ENCODE measurements at places on chromosomes 2 and 18. TPM values are rescaled to one million over a fixed set of nuclear protein-coding genes. Genes with fewer than 3 reads are reported as not detected.

Gene CAPN14
- 0.60 TPM for total RNA-seq

Gene IL1RL1
- total RNA-seq: 2.2 TPM

Gene TEKT4
- total RNA-seq: not detected

Gene RPS27A
- 1,242 TPM for total RNA-seq

Gene SLC38A11
- not detected for total RNA-seq

Gene TIA1
- 119 TPM for total RNA-seq

Gene LRRC30
- not detected for total RNA-seq

Gene PKDCC
- total RNA-seq: not detected

Gene TRIM54
- total RNA-seq: not detected

DNA sequence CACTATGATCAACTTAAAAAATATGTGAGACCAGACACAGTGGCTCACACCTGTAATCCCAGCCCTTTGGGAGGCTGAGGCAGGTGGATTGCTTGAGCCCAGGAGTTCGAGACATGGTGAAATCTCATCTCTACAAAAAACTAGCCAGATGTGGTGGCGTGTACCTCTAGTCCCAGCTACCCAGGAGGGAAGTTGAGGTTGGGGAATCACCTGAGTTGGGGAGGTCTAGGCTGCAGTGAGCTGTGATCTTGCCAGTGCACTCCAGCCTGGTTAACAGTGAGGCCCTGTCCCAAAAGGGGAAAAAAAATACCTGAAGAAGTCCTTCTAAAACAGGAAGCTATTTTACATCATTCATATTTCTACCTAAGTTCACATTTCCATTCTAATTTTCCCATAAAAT lies 144.0 kb downstream of the EML6 start:
- no peak overlapping the region for H3K27ac ChIP-seq
- no peak for DNase-seq
- no peak overlapping the region for H3K4me3 ChIP-seq
- H3K27me3 ChIP-seq: no peaks in the 10 kb centered on the region
- H3K4me1 ChIP-seq: peaks cover 13% of the 10 kb centered on the region

GRCh38 chr18:25496544-25496943 lies 144.6 kb upstream of the ZNF521 start:
- H3K27me3 ChIP-seq: no peaks in the 10 kb centered on the region
- DNase-seq: no peak
- no peak overlapping the region for H3K27ac ChIP-seq
- no peaks in the 10 kb centered on the region for H3K4me1 ChIP-seq

DNA sequence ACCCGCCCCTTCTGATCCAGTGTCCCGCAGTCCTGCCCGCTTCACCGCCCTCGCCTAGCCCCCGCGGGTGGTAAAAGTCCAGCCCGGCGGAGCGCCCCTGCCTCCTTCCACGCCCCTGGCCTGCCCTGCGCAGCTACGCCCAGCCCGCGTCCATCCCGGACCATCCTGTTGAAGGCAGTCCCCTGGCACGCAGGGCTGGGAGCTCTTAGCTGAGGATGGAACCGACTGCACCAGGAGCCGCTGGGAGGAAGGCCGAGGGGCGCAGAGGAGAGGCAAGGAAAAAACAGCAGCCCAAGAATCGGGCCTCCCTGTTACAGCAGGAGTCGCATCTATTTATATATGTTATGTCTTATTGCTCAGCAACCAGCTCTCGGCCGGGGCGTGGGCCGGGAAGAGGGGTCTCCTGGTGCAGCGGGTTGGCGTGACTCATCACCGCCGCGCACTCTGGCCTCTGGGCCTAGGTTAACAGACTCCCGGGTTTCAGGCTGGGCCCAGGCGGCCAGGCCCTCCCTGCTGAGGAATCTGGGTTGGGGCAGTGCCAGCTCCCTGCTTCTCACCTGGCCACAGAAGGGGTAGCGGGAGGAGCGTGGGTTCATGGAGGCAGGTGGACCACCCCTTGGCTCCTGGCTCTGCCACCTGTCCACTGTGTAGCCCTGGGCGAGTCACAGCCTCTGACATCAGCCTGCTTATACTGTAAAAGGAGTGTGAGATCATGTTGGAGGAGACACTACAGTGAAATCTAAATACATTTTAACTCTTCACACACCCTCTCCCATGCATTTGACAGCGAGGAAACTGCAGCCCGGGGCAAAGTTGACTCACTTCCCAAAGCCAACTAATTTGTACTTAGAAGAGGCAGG lies 13.4 kb upstream of the MAP3K2 start:
- H3K36me3 ChIP-seq: no peaks in the 10 kb centered on the region
- no peak for DNase-seq
- H3K27ac ChIP-seq: no peak overlapping the region
- peaks cover 18% of the 10 kb centered on the region for H3K4me1 ChIP-seq
- H3K27me3 ChIP-seq: peaks cover 11% of the 10 kb centered on the region

GRCh38 chr2:240247868-240248720 lies 107.6 kb upstream of the OTOS start:
- no peak overlapping the region for H3K27ac ChIP-seq
- H3K36me3 ChIP-seq: no peaks in the 10 kb centered on the region
- H3K4me1 ChIP-seq: no peaks in the 10 kb centered on the region
- DNase-seq: no peak
- H3K4me3 ChIP-seq: no peak overlapping the region

DNA sequence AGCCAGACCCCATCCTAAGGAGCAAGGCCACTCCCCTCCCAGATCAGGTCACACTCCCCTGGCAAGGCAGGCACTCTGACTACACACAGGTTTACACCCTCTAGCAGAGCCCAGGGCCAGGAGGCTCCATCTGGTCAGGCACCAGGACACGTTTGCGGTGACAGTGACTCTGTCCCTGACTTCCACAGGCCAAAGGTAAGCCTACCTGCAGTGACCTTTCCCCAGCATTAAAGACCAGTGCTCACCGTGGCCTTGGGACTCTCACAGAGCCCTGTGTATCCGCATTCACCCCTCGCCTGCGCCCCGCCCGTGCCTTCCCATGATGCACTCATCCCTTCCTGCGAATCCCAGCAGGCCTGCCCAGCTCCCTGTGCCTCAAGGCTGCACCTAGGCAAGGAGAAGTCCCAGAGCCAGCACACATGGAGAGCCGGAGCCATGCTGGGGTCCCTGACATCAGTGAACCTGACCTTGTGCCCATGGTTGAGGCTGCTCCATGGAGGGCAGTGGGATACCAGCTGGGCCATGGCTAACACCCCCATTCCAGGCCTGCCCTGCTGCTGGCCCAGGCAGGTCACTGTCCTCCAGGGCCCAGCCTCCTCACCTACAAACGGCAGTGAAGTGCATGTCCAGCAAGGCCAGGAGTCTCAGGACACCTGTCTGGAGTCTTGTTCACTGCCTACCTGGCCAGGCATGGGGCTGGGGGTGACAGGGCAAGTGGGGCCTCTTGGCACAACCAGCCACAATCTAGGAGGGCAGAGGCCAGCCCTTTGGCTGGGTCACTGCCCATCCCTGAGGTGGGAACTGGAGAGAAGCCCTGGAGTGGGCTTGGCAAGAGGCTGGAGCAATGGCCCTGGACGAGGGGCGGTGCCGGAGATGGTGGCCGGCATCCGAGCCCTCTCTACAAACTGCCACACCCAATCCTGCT lies 3.0 kb downstream of the NEURL3 start:
- peaks cover 6% of the 10 kb centered on the region for H3K27me3 ChIP-seq
- H3K27ac ChIP-seq: peak overlapping the region; percentile 47
- H3K4me1 ChIP-seq: peaks cover 39% of the 10 kb centered on the region
- peak overlapping the region; percentile 28 for H3K4me3 ChIP-seq
- DNase-seq: no peak

- H3K4me3 ChIP-seq: no peak overlapping the region
- H3K36me3 ChIP-seq: no peaks in the 10 kb centered on the region
- peaks cover 31% of the 10 kb centered on the region for H3K27me3 ChIP-seq
- no peak for DNase-seq
Measured at GRCh38 chr2:136407952-136408318, 290.0 kb upstream of the CXCR4 start.

- H3K4me3 ChIP-seq: no peak overlapping the region
- peaks cover 6% of the 10 kb centered on the region for H3K4me1 ChIP-seq
- no peak overlapping the region for H3K27ac ChIP-seq
- no peak for DNase-seq
Measured at GRCh38 chr2:205370726-205371125, 311.6 kb upstream of the NRP2 start.

DNA sequence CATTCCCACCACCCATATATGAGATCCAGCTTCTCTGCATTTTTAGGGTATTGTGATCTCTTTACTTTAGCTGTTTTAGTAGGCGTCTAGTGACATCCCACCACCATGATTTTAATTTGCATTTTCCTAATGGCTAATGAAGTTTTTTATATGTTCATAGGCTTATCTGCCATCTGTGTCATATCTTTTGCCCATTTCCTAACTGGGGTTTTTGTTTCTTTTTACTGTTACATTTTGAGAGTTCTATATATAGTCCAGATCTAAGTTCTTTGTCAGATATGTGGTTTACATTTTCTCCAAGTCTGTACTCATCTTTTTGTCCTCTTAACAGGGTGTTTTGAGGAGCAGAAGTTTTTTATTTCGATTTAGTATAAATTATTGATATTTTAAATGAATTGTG lies 39.6 kb downstream of the PTPN2 start:
- peaks cover 88% of the 10 kb centered on the region for H3K4me1 ChIP-seq
- peaks cover 16% of the 10 kb centered on the region for H3K36me3 ChIP-seq
- DNase-seq: no peak
- H3K4me3 ChIP-seq: no peak overlapping the region

GRCh38 chr2:220129391-220129790 lies 502.0 kb downstream of the SLC4A3 start:
- H3K27ac ChIP-seq: no peak overlapping the region
- no peaks in the 10 kb centered on the region for H3K36me3 ChIP-seq
- H3K4me3 ChIP-seq: no peak overlapping the region
- no peak for DNase-seq
- H3K27me3 ChIP-seq: no peaks in the 10 kb centered on the region

DNA sequence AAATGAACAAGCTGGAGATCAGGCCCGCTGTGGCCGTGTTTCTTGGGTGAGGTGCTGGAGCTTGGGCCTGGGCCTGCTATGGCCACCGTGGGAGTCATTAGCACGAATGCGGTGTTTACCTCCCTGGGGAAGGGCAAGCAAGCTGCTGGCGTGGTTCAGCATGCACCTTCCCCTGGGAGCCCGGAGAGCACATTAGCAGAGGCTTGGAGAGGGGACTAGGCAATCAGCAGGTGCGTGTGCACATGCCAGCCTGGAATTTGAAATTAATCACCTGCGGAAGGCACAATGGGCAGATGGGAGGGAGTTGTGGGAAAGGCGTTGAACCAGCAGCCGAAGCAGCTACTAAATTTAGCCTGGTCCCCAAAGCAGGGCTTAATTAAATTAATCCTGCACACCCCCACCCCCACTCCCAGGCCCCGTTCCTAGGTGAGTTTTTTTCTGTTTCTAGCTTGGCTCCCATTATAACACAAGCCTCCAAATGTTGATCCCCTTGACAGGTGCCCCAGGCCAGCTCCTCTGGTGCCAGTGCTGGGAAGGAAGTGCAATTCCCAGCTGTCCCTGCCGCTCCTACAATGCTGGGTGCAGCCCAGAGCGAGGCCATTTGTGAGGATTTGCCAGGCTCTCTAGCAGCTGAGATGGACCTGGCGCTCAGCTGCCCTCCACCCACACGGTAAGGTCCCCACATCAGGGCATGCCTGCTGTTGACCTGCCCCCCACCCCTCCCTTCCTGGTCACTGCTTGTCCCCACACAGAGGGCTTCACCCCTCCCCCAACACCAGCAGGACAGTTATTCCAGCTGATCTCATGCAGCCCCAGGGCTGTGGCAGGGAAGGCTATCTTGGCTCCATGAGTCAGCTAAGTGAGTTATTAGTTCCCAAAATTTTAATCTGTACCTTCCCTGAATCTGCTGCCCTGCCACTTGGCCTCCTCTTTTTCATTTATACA lies 115.0 kb downstream of the ZBTB7C start:
- no peaks in the 10 kb centered on the region for H3K27me3 ChIP-seq
- no peaks in the 10 kb centered on the region for H3K4me1 ChIP-seq
- no peaks in the 10 kb centered on the region for H3K36me3 ChIP-seq
- H3K27ac ChIP-seq: no peak overlapping the region
- no peak overlapping the region for H3K4me3 ChIP-seq
- DNase-seq: no peak

- DNase-seq: no peak
- H3K27ac ChIP-seq: no peak overlapping the region
- peak overlapping the region; percentile 52 for H3K4me3 ChIP-seq
- H3K27me3 ChIP-seq: peaks cover 51% of the 10 kb centered on the region
- H3K36me3 ChIP-seq: no peaks in the 10 kb centered on the region
Measured at GRCh38 chr2:56185101-56185581, 1.4 kb downstream of the CCDC85A start.

DNA sequence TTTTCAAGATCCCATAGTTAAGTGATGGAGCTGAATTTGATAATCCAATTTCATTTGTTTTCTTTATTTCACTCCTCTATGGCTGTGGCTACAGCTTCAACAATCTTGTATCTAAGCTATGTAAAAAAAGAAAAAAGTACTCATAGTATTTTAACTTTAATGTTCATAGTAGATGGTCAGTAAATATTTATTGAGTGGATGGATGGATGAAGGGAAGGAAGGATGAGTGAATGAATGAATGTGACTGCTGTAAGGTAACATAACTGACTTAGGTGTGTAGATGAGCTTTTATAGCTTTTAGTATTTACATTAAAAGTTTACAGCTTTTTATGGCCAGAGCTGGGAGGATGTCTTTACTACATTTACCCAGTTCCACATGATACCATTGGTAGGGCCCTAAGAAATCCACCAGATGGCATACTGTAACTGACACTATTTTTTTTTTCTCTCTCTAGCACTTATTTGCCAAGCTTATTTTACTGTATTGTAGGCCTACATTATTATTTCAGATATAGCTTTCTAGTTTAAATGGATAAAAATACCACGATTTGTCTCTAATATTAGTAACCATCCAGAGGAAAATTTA lies 13.4 kb upstream of the HRH4 start:
- peaks cover 5% of the 10 kb centered on the region for H3K4me1 ChIP-seq
- no peak overlapping the region for H3K27ac ChIP-seq
- DNase-seq: no peak
- H3K36me3 ChIP-seq: peaks cover 2% of the 10 kb centered on the region
- no peaks in the 10 kb centered on the region for H3K27me3 ChIP-seq
- H3K4me3 ChIP-seq: no peak overlapping the region

DNA sequence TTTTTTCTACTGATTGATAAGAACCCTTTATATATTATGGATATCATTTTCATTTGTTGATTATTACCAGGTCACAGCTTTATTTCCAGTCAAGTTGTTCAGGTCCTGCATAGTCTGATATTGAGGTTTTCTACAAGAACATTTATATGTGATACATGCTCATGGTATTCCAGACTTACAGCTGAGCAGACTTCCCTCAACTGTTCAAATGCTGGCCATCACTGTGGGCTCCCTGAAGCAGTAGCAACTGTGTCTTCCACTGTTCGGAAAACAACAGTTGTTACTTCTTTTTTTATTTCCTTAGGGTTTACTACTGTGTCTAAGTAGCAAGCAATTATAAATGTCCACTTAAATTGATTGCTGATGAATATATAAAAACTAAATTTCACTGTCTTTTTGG lies 79.5 kb downstream of the DGKD start:
- H3K27me3 ChIP-seq: no peaks in the 10 kb centered on the region
- DNase-seq: no peak
- H3K27ac ChIP-seq: peak overlapping the region; percentile 51
- H3K4me3 ChIP-seq: no peak overlapping the region

- no peak overlapping the region for H3K4me3 ChIP-seq
- no peaks in the 10 kb centered on the region for H3K36me3 ChIP-seq
- H3K4me1 ChIP-seq: no peaks in the 10 kb centered on the region
- H3K27ac ChIP-seq: no peak overlapping the region
- DNase-seq: no peak
- H3K27me3 ChIP-seq: no peaks in the 10 kb centered on the region
Measured at GRCh38 chr2:208648368-208648767, 241.8 kb downstream of the PTH2R start.

GRCh38 chr2:70123051-70123828 lies 36.0 kb downstream of the PCBP1 start:
- DNase-seq: no peak
- H3K4me1 ChIP-seq: peaks cover 84% of the 10 kb centered on the region
- H3K4me3 ChIP-seq: peak overlapping the region; percentile 92
- no peaks in the 10 kb centered on the region for H3K27me3 ChIP-seq
- H3K36me3 ChIP-seq: no peaks in the 10 kb centered on the region
